ENCODE measurements at places on chromosomes 3 and 15. TPM values are rescaled to one million over a fixed set of nuclear protein-coding genes. Genes with fewer than 3 reads are reported as not detected.

Gene SPTSSB
- 91.6 TPM for total RNA-seq

Gene CEMIP
- 9.7 TPM for total RNA-seq

GRCh38 chr3:30952786-30953185 is 58.3 kb upstream of the GADL1 start:
- DNase-seq, result no peak

DNA sequence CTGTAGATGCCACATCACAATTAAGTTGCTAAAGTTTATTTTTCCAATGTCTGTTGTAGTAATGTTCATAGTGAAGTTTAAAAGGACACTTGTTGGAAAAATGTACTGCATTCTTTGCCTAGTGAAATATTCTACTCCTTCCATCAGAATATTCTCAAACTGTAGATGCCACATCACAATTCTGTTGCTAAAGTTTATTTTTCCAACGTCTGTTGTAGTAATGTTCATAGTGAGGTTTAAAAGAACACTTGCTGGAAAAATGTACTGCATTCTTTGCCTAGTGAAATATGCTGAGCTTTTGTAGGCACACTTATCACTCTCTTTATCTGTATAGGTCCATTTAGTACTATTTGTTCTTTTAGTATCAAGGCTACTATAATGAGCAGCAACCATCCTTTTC is 836.1 kb downstream of the NAALADL2 start:
- DNase-seq, result no peak

DNA sequence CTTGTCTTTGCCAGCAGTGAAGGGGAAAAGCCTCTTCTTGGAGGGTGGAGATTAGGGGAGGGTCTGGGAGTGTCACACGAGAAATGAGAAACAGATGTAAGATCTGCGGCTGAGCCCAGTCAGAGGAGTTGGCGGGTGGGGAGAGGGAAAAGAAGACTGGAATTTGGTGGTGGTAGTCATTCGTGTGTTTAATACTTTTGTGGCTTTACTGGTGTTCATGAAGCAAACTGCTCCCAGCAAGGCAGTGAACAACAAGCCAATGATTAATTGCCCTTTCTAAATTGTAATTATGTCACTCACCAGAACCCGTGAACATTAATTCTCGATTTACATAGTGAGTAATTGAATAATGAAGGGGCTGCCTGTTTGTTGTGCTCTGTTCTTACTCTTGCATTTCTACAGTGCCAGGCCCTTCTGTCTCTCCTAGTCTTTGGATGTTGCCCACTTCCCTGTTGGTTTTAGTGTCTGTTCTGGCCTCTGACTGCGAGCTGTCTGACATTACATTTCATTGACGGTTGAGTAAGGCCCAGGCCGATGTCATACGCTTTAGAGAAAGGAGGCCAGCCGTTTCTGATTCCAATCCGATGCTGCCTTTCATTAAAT is 78.0 kb downstream of the CHCHD6 start:
- DNase-seq, result peak; percentile 76
